ENCODE measurements at places on chromosomes 12 and 14.

DNA sequence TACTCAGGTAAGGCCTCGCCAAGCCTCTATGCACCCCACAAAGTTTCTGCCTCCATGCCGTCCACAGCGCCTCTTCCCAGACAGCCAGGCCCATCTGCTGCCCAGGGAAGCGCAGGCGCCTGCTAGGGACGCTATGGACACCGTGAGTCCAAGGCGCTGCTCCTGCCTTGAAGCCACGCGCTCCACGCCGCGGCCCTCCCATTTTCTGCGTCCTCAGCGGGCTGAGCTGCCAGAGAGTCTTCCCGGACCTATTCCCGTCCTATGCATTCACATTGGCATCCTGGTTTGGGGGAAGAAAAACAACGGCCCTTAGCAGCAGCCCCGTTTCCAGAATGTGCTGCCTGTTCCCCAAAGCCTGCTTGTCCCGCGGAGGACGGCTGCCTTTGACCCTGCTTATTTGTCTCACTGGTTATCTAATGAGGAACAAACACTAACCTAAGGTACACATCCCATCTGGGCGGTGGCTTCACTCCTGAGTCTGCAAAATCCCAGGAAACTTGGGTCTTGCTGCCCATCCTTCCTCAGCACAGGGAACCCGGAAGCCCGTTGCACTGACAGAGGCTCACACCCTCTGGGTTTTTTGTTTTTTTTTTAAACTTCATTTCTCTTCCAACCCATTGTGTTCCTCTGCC lies 38.0 kb downstream of the MMAB start:
- DNase-seq: no peak

DNA sequence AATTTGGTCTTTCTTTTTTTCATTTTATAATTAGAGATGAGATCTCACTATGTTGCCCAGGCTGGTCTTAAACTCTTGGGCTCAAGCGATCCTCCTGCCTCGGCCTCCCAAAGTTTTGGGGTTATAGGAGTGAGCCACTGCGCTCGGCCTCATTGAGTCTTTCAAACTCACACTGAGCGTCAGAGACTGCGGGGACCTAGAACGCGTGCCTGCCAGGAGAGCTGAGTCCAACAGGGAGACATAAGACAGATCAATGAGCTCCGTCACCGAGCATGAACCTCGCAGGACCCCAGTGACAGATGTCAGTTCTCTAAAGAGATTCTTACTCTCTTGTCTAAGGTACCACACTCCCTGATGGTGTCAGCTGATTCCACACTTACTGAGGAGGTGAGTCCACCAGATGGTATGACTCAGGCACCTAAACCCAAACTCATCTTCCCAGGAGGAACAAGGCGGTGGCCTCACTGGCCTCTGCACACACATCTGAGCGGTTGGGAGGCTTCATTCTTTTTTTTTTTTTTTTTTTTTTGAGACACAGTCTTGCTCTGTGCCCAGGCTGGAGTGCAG lies 58.9 kb downstream of the CCDC88C start:
- no peak for DNase-seq

DNA sequence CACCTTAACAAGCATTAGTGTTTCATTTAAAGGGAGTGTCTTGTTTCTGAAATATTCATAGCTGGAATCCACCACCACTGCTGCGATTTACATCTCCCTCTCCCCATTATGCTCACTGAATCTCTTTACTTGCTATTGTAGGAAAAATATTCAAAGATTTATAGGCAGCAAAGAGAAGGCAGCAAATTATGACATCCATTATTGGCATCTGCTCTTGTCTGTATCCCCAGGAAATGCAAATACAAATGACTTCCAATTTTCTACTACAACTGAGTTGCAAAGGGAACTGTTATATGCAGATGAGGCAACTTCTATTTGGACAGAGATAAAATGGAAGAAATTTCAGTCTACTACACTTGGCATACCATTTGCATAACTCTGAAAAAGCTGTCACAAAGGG lies 88.4 kb upstream of the PRKD1 start:
- no peak for DNase-seq

GRCh38 chr12:72677139-72677538 lies 405.0 kb downstream of the TRHDE start:
- DNase-seq: no peak

DNA sequence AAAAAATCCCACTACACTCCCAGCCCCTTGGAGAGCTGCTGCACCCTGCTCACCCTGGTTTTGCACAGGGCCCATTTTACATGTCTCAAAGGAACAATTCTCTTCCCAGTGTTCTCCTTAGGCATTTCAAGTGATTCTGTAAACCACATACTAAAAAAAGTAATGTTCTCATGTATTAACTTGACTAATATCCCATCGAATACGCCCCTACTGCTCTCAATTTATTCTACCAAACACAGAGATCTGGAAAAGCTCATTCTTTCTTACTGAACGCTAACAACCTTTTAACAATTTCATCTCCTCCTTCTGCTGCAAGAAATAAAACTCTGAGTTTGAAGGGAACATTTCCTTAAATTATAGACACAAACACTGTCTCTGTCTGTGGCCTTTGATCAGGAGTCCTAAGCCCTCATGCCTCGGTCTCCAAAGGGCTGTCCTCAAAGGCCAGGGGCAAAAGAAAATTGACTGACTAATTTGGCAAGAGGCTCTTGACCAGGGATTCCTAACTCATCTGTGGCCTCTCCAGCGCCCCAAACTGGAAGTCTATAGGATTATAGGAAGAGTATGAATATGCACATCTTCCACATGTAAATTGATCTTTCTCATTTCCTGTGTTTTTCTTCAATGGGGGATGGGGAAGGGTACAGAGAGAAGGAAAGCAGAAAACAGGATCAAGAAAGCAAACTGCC lies 17.1 kb upstream of the TSPAN11 start:
- DNase-seq: no peak

- no peak for DNase-seq
Observed at GRCh38 chr12:131644481-131644880, 66.4 kb upstream of the SFSWAP start.
